ENCODE measurements at places on chromosomes 5 and 9. TPM values are rescaled to one million over a fixed set of nuclear protein-coding genes. Genes with fewer than 3 reads are reported as not detected.

The SPINK5 gene
- total RNA-seq: not detected

The SLC46A2 gene
- not detected for total RNA-seq

The BAAT gene
- total RNA-seq: 0.03 TPM

The FBP2 gene
- not detected for total RNA-seq

The PCDH12 gene
- total RNA-seq: 0.14 TPM

Data from HT1080 (cell line).